ENCODE measurements at places on chromosomes 11 and 22. TPM values are rescaled to one million over a fixed set of nuclear protein-coding genes. Genes with fewer than 3 reads are reported as not detected.

The CDC42EP1 gene
- 22.0 TPM for total RNA-seq

The TCN2 gene
- 9.2 TPM for total RNA-seq

The CLTCL1 gene
- total RNA-seq = 9.6 TPM

The SMCO4 gene
- 7.1 TPM for total RNA-seq

The BBOX1 gene
- total RNA-seq = not detected

The KCTD17 gene
- 32.7 TPM for total RNA-seq

The OR10D3 gene
- total RNA-seq = not detected
